ENCODE measurements at places on chromosomes 7 and 10.

GRCh38 chr7:88001744-88002530, 67.9 kb downstream of the ADAM22 start:
- DNase-seq, result no peak

DNA sequence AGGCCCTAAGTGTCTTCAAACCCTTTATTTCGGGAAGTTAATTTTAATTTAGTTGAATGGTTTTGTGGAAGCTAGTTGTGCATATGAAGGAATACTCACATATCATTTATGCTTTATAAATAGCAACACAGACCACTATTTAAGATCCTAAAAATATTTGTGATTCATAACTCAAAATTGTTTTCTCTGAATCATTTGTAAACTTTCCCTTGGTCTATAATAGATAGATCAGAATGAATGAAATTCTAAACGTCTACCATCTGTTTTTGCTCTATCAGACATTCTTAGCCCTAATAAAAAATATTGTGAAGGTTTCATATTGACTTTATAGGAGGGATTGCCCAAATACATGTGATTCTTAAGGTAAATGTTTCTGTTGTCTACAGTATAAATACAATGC, 43.5 kb downstream of the LOXL4 start:
- no peak for DNase-seq

DNA sequence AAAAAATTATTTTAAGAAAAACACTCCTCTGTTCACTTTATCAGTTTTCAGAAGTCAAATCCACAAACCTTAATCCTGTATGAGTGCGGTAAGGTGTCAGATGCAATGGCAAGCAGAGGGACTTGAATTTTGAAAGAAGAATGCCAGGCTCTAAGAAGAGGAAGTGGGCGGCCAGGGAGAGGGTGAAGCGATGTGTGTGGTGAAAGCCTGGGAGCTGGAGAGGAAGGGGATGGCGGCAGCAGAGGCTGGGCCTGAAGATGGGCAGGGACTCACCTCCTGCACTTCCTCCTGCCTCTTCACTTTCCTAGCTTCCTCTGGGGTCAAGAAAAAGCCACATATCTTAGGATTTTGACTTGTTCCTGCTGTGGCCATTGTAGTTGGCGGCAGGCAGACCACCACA, 609.6 kb downstream of the PARD3 start:
- no peak for DNase-seq

- DNase-seq, result peak; percentile 93
Measured at GRCh38 chr7:111735661-111736551, 173.6 kb upstream of the IMMP2L start.

- DNase-seq, result no peak
Measured at GRCh38 chr7:106167439-106168136, 55.5 kb upstream of the SYPL1 start.
